ENCODE measurements at places on chromosomes 1 and 21.
A peak's percentile ranks its signal among the peaks of the same experiment; 100 is the strongest.

GRCh38 chr1:91836331-91837040 lies 49.5 kb downstream of the TGFBR3 start:
- DNase-seq = no peak
- H3K4me1 ChIP-seq = no peaks in the 10 kb centered on the region
- no peak overlapping the region for H3K4me3 ChIP-seq
- H3K36me3 ChIP-seq = no peaks in the 10 kb centered on the region
- no peak overlapping the region for H3K27ac ChIP-seq
- H3K27me3 ChIP-seq = no peaks in the 10 kb centered on the region

DNA sequence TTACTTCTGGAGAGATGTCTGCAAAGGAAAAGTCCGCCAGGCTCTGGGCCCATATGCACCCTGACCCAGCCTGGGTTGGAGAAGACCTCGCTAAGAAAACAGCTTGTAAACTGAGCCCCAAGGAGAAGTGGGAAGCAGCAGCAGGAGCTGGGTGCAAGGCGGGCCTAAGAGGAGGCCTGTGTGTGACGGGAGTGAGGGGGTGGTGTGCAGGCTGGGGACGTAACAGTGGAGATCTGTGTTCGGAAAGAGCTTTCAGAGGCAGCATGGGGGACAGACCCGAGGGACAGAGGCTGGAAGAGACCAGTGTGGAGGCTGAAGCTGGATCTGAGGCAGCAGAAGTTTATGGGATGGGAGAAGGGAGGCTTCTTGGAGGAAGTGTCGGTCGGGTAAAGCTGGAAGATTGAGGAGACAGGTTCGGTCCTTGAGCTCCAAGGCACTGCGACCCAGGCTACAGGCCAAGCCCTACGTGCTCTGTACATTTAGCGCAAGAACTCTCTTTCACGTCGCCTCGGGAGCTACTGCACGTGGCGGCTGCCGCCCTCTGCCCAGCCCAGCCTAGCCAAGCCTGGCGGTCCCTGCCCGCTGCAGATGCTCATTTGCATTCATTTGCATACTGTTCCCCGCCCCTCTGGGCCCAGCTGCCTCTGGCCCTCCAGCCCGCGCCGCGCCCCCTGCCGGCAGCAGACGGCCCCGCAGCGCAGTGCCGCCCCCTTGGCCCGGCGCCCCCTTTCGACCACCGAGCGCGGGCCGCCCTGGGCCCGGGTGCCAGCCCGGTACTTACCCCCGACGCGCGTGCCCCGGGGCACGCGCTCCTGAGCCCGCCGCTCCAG lies 6.3 kb downstream of the HPCA start:
- no peak overlapping the region for H3K27ac ChIP-seq
- H3K36me3 ChIP-seq = no peaks in the 10 kb centered on the region
- peak overlapping the region; percentile 48 for H3K4me3 ChIP-seq
- H3K27me3 ChIP-seq = peaks cover 33% of the 10 kb centered on the region

DNA sequence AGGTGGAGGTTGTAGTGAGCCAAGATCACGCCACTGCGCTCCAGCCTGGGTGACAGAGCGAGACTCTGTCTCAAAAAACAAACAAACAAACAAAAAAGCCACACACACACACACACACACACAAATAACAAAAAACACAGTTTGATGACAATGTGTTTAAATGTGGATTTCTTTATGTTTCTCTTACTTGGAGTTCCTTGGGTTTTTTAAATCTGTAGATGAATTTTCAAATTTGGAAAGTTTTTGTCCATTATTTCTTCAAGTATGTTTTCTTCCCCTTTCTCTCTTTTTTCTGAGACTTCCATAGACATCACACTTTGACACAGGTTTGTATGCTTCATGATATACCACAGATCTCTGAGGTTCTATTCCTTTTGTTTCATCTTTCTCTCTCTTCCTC lies 12.1 kb upstream of the PPIE start:
- H3K27me3 ChIP-seq = peaks cover 2% of the 10 kb centered on the region
- H3K36me3 ChIP-seq = no peaks in the 10 kb centered on the region
- no peak for DNase-seq
- no peaks in the 10 kb centered on the region for H3K4me1 ChIP-seq

GRCh38 chr1:45016090-45016697 lies 4.1 kb downstream of the UROD start:
- DNase-seq = no peak
- peaks cover 4% of the 10 kb centered on the region for H3K4me1 ChIP-seq
- H3K27me3 ChIP-seq = no peaks in the 10 kb centered on the region
- no peak overlapping the region for H3K27ac ChIP-seq
- H3K36me3 ChIP-seq = no peaks in the 10 kb centered on the region

GRCh38 chr1:198711837-198712236 lies 73.0 kb downstream of the PTPRC start:
- no peak overlapping the region for H3K4me3 ChIP-seq
- H3K27ac ChIP-seq = no peak overlapping the region
- H3K36me3 ChIP-seq = no peaks in the 10 kb centered on the region
- no peak for DNase-seq
- H3K4me1 ChIP-seq = no peaks in the 10 kb centered on the region

DNA sequence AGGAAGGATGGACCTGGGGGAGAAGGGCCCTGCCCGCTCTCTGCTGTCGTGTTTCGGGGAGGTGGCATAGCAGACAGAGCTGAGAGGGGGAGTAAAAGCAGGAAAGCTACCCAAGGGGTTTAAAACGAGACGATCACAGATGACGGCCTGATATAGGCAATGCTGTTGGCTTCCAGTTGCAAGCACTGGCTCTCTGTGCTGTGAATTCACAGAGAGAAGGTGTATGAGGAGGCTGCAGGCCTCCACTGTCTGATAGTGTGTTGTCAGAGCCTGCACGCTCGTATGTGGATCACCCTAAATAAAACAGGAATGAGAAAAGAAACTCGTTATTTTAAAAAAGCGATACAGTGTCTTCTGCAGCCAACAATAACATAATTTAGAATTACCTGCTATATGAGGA lies 57.4 kb downstream of the LGR6 start:
- no peak overlapping the region for H3K27ac ChIP-seq
- no peak overlapping the region for H3K4me3 ChIP-seq
- DNase-seq = no peak
- H3K27me3 ChIP-seq = no peaks in the 10 kb centered on the region
- peaks cover 5% of the 10 kb centered on the region for H3K4me1 ChIP-seq
- no peaks in the 10 kb centered on the region for H3K36me3 ChIP-seq

GRCh38 chr21:37916310-37917051 lies at the start of gene KCNJ6:
Gene KCNJ6 (minus strand): TSS chr21:37916457. CDS start chr21:37840682, 75,775 bp downstream.
- no peaks in the 10 kb centered on the region for H3K36me3 ChIP-seq
- H3K4me1 ChIP-seq = peaks cover 8% of the 10 kb centered on the region
- DNase-seq = no peak
- H3K27ac ChIP-seq = no peak within 1 kb of the TSS
- peaks cover 17% of the 10 kb centered on the region for H3K27me3 ChIP-seq

GRCh38 chr1:46487818-46488218 lies 1.8 kb upstream of the DMBX1 start:
- H3K27me3 ChIP-seq = peaks cover 100% of the 10 kb centered on the region
- peak; percentile 69 for DNase-seq
- no peak overlapping the region for H3K4me3 ChIP-seq
- H3K36me3 ChIP-seq = no peaks in the 10 kb centered on the region

GRCh38 chr1:36761113-36761512 lies 273.2 kb downstream of the GRIK3 start:
- DNase-seq = no peak
- H3K4me1 ChIP-seq = peaks cover 11% of the 10 kb centered on the region
- no peak overlapping the region for H3K4me3 ChIP-seq
- H3K36me3 ChIP-seq = no peaks in the 10 kb centered on the region
- no peaks in the 10 kb centered on the region for H3K27me3 ChIP-seq

- no peak overlapping the region for H3K4me3 ChIP-seq
- no peaks in the 10 kb centered on the region for H3K36me3 ChIP-seq
- no peak overlapping the region for H3K27ac ChIP-seq
Observed at GRCh38 chr1:8205771-8206170, 112.1 kb upstream of the SLC45A1 start.

DNA sequence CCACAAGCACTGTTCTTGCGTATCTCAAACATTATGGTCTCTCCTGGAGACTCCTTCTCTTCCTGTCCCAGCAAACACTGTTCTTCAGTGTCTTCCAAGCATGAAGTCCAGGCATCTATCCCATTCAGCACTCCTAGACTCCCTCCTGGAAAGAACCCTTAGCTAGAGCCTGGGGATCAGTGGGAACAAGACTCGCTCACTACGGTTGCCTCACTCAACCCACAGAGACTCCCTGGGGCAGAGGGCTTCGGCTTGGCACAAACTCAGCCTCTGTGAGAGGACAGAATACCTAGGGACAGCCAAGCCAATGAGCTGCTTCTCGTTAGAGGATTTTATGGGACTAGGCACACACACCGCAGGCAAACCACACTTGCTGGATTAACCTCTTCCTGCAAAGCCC lies 86.5 kb upstream of the IPO9 start:
- H3K27me3 ChIP-seq = no peaks in the 10 kb centered on the region
- peaks cover 31% of the 10 kb centered on the region for H3K4me1 ChIP-seq
- peaks cover 16% of the 10 kb centered on the region for H3K36me3 ChIP-seq
- no peak for DNase-seq
- no peak overlapping the region for H3K4me3 ChIP-seq

DNA sequence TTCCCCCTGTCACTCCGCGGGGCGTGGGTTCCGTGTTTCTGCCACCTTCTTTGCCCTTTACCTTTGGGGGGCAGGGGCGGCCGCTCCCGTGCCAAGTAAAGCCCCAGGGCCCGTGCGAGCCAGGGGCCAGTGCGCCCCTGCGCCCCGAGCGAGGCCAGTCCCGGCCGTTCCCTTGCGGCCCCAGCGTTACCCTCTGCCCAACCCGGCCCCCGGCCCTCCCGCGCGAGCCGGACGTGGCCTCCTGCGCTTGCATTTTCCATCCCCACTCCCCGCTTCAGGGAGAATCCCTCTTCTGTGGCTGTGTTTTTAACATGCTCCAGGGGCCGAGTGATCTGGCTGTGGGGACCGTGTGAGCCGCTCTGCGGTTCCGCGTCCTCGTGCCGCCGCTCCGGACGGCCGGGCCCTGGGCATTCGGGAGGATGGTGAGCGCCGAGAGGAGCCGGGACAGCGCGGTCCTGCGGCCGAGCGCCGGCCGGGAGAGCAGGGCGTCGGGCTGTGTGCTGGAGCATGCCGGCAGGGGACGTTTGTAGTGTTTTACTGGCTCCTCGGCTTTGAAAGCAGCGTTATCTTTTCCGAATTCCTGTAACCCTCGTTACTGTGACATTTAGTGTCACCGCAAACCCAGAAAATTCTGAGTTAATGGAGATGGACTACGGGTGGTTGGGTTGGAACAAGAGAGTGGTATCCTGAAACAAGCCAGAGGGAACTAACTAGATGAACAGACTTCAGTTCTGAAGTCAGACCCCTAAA lies 1.0 kb downstream of the GALNT2 start:
- no peaks in the 10 kb centered on the region for H3K36me3 ChIP-seq
- H3K27ac ChIP-seq = no peak overlapping the region
- peak overlapping the region; percentile 75 for H3K4me3 ChIP-seq
- no peak for DNase-seq
- peaks cover 10% of the 10 kb centered on the region for H3K4me1 ChIP-seq
- H3K27me3 ChIP-seq = no peaks in the 10 kb centered on the region

- no peak overlapping the region for H3K4me3 ChIP-seq
- H3K4me1 ChIP-seq = no peaks in the 10 kb centered on the region
- DNase-seq = no peak
- no peak overlapping the region for H3K27ac ChIP-seq
- no peaks in the 10 kb centered on the region for H3K27me3 ChIP-seq
- no peaks in the 10 kb centered on the region for H3K36me3 ChIP-seq
Observed at GRCh38 chr1:85321237-85321964, 45.0 kb upstream of the BCL10 start.

GRCh38 chr1:49060766-49061165 lies 284.1 kb upstream of the BEND5 start:
- H3K27ac ChIP-seq = no peak overlapping the region
- H3K27me3 ChIP-seq = no peaks in the 10 kb centered on the region

- no peak overlapping the region for H3K4me3 ChIP-seq
- no peaks in the 10 kb centered on the region for H3K4me1 ChIP-seq
- H3K27ac ChIP-seq = no peak overlapping the region
- no peaks in the 10 kb centered on the region for H3K36me3 ChIP-seq
Observed at GRCh38 chr1:159988006-159988405, 34.0 kb upstream of the SLAMF9 start.

DNA sequence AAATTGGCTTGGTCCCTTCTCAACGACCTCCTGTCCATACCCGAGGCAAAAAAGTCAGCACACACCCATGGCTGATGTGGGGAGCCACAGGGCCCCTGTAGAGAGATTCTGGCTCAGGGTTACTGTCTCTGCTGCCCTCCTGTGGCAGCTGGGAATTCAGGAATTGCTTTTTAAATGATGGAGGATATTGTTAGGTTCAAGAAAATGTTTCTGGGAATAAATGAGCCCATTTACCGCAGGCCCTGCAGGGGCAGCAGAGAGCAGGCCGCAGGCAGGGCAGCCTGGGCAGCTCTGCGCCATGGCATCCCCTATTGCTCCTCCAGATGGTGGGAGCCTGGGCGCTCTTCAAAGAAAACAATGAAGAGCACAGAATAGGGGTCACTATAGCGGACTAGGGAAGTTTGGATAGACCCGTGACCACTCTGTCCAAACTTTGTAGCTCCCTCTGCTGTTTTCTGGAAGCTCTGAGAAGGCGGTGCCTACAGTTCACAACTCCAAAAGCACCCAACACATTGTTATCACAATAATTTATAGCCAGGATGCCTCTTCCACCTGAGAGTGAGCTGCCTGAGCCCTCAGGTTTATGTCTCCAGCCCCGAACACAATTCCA lies 201.1 kb downstream of the BACH1 start:
- no peaks in the 10 kb centered on the region for H3K27me3 ChIP-seq
- H3K36me3 ChIP-seq = no peaks in the 10 kb centered on the region
- H3K4me1 ChIP-seq = no peaks in the 10 kb centered on the region
- no peak overlapping the region for H3K4me3 ChIP-seq
- DNase-seq = peak; percentile 78

GRCh38 chr1:92346866-92347640 lies 48.2 kb downstream of the RPAP2 start:
- no peak overlapping the region for H3K27ac ChIP-seq

DNA sequence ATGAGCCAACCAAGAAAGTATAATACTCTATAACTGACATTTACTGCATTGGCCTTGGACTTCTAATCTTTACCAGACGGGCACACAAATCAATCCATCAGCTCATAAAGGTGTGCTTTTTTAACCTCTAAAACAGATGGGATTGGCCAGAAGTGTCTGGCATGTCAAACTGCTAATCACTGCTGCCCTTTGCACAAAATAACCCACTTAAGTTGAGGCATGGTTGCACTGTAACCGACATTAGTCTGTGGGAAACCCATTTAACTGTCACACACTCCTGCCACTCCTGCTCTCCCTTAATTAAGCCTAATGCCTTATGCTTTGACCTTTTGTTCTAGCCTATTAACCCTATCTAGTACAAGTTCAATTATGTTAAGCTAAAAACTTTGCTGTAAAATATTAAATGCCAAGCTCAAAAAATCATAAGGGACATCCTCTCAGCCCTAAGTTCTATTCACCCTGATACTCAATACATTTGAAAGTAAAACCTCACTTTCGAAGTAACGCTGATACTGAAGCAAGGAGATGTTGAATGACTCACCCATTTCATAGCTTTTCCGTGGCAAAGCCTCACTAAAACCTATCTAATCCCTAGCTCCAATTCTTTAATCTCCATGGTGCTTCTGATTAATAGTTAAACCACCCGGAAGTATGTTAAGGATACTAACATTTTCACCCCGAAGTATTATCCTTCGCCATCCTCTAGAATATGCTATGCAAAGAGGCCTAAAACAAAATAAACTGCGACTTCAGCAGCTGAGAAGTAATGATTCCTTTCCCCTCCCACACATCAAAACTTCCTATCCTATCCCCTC lies 12.9 kb downstream of the NRIP1 start:
- peaks cover 3% of the 10 kb centered on the region for H3K4me1 ChIP-seq
- no peak overlapping the region for H3K27ac ChIP-seq
- H3K36me3 ChIP-seq = no peaks in the 10 kb centered on the region
- no peak overlapping the region for H3K4me3 ChIP-seq

Data from H1 (cell line).